ENCODE measurements at places on chromosomes 4 and X.
A peak's percentile ranks its signal among the peaks of the same experiment; 100 is the strongest.

DNA sequence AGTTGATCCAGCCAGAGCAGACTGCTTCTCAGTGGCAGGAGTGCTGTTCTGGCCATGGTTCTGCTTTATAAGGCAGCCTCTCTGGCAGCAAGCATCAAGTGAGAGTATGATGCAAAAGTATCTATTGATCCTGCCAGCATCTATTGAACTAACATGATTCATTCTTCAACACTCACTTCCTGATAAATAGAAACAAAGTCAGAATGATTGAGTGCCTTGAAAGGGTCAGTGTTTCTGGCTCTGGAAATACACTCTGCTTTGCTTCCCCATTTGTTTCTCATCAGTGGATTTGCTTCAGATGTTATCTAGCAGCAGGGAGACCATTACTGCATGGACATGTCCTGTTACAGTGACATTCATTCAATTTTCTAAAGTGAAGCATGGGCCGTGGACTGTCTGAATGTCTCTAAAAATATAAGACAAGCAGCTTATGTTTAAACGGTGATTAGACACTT is 66.2 kb upstream of the FRAS1 start:
- DNase-seq: no peak

DNA sequence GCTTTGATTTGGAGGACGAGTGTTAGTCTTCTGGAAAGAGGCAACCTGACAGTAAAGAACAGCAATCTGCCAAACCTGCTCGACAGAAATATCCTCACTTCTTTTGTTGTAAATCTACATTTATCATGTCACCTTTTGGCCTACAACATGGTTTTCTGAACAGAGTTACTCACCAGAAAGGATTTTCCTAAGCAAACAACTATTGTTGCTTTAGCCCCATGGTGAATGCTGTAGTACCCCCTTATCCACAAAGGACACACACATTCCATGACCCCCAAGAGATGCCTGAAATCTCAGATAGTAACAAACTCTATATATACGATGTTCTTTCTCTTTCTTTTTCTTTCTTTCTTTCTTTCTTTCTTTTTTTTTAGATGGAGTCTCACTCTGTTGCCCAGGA is 42.7 kb downstream of the TMEM150C start:
- no peak for DNase-seq

- DNase-seq: no peak
These were observed 14.6 kb downstream of the FTHL17 start for GRCh38 chrX:31057291-31057690.

- no peak for DNase-seq
These were observed 407.0 kb downstream of the KLHL4 start for GRCh38 chrX:87924619-87925018.

- no peak for DNase-seq
These were observed 9.2 kb upstream of the EOLA1 start for GRCh38 chrX:149531599-149531998.

- DNase-seq: peak; percentile 59
These were observed at the start of gene ARHGAP10 for GRCh38 chr4:147731580-147732517. ARHGAP10 (plus strand) TSS chr4:147732088; CDS start chr4:147732302, 214 bp downstream.

DNA sequence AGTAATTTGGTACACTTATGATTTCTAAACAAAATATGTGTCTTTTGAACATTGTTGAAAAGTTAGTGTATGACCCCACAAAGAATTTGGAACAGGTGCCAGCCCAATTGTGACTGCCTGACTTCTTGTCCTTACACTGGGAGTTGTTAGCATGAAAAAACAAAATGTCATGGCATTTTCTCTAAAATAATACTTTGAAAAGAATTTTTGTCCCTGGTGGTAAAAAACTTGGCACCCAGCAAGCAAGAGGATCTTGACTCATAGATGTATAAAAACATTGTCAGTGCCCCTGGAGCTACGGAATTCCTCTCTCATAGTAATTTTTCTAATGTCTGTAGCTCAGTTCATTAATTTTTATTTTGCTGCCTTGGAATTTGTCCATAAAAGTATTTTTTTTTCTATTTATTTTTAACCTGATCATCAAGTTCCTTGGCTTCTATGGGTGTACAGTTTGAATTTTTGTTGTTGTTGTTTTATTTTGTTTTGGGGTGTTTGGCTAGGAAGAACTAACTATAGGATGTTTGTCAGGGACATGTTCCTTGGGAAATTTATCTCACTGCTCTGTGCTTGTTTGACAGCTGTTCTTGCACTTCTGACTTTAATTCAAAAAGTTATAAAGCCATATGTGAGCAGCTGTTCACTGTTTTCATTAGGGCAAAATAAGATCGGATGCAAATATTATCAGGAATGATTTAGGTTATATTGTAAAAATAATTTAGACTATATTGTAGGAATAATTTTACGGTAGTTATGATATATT is 95.4 kb upstream of the NUDT6 start:
- no peak for DNase-seq

DNA sequence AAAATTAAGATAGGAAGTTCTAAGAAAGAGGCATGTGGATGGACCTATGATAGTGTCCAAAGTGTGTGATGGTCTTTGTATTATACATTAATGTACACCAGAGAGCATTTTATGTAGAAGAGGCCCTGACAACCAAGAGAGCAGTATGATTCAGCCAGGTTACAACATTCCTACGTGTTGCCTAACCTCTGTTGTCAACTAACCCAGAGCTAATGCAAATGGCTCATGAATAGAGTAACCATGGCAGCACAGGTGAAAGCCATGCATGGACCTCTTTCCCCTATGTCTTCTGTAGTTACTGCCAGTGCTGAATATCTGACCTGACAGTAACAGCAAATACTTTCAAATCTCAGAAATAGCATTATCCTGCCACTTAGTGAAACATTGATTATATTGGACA is 255.6 kb downstream of the NDST4 start:
- no peak for DNase-seq

DNA sequence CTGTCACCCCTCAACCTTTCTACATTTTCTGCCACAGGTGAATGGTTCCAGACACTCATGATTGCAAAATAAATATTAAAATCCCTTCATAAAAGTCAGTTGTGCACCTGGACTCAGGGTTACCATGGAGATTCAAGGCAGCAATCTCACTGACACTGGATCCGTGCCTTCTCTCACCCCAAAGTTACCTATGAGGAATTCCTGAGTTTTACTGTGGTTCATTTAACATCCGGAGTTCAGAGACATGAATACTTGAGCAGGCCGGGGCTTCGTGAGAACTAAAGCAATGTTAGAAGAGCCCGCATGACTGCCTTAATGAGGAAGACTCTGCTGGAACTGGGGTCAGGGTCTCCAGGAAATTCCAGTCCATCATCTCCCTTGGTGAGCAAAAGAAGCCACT is 12.5 kb upstream of the CLNK start:
- DNase-seq: no peak

- DNase-seq: no peak
These were observed 221.6 kb upstream of the FTHL17 start for GRCh38 chrX:31293409-31293808.

DNA sequence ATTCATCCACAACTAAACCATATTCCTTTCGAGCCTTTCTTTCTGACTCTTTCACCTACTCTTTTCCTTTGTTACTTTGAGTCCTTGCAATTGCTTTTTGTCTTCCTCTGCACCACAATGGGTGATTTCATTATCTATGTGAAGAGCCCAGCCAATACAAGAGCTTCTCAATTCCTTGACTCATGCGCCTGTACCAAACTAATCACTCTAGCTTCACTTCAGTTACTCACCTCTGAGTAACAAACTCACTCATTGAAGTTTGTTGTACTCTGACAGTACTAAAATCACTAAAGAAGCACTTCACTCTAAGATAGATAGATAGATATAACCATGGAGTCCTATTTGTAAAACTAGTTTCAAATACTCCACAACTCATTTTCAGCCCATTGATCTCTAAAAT is 191.7 kb upstream of the EPHA5 start:
- no peak for DNase-seq

- no peak for DNase-seq
These were observed 106.5 kb downstream of the ATP11C start for GRCh38 chrX:139826065-139827044.
